Activated CD4-positive, alpha-beta T cell treated with anti-CD3 and anti-CD28 coated beads for 48 hours (primary cell): ENCODE measurements at places on chromosomes 5 and 9.

DNA sequence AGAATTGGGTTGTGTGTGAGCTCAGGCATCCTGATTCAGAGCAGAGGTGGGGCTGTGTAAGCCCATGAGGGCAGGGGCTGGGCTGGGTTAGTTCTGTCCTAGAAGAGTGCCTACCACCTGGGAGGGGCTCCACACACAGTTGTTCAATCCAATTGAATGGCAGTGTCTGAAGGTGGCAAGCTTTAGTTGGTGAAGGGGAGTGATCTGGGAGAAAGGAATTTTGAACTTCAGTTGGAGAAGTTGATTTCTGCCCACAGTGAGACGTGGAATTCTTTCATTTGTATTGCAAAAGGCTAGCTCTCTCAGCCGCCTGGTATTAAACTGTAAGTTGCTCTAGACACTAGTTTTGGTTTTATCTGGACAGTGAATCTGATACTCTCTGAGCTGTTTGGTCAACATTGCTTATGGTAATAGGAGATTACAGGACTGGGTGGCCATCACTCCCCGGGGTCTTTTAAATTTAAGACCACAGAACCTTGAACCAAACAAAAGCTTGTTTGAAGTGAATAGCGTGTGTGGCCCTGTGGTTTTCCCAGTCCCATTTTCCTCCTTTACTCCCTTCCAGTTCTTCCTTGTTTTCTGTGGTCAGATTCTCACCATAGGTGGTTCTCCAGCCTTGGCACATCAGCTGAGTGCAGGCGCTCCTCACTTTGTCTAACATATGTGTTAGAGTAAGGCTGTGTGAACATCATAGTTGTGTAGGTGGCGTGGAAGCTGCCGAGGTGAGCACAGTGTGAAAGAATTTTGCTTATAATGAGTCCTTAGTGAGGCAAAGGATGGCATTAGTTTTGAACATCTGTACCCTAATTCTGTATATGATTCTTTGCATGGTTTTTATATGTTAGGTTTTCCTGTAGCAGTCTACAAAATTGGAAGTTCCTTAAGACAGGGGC lies 78.0 kb downstream of the ARHGAP26 start:
- no peak for DNase-seq

- DNase-seq: no peak
These were observed 62.0 kb downstream of the S1PR3 start for GRCh38 chr9:89053301-89053700.

GRCh38 chr5:133147411-133147810 lies 95.6 kb downstream of the HSPA4 start:
- DNase-seq: no peak

- DNase-seq: no peak
These were observed 781 bp upstream of the MYOZ3 start for GRCh38 chr5:150660108-150660831.

GRCh38 chr5:321726-322251 lies 275 bp downstream of the AHRR start:
- no peak for DNase-seq

GRCh38 chr9:118503236-118503635 lies 799.0 kb downstream of the TLR4 start:
- DNase-seq: no peak

DNA sequence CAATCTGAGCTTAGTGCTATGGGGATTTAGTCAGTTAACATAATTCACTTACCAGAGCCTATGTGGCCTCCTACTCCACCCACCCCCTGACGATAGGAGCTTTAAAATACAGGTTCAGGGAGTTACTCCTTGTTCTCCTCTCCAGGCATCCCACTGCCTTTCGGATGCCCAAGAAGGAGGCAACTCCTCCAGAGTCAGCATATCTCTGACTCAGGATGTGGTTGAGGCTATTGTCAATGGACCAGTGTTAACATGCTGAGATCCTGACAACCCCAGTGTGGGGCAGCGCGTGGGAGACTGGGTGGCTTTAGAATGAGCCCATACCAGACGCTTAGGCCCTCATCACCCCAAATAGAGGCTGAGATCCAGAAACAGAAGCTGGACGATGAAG lies 27.4 kb downstream of the BICD2 start:
- no peak for DNase-seq

GRCh38 chr9:126232461-126232860 lies 94.2 kb upstream of the MVB12B start:
- no peak for DNase-seq

- DNase-seq: no peak
These were observed 76.6 kb downstream of the GOLM1 start for GRCh38 chr9:86022687-86023266.

DNA sequence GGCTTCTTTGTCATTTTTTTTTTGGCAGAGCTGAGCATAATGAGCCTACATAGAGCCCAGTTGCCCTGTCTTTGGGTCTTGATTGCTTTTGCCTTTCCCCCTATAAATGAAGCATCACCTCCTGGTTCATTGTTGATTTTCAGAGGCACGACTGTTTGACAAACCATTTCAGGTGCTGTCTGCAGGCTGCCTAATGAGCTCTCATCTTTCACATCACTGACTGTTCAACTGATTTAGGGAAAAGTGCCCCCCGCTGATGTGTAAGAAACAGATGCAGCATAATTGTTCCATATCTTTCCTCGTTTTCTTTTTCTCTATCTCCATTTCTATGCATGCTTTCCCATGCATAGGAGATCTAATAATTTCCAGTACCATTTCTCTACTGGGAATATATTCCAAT lies 338.6 kb downstream of the TMEM38B start:
- no peak for DNase-seq

DNA sequence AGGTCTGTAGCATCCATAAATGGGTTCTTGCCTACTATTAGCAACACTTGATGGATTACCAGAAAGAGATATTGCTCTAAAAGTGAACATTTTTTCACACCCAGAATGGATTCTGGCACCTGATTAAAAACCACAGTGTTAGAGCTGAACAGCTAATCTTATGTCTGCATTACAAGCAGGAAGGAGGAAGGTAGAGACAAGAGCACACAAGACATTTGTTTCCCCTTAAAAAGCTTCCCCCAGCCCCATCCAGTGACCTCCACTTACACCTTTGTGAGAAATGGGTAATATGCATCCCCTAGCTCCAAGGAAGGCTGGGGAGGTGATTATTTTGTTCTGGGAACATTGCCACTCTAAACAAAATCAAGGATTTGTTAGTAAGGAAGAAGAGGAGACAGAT lies 12.0 kb upstream of the TRIM36 start:
- DNase-seq: no peak

GRCh38 chr9:96136992-96137670 lies 164.8 kb downstream of the HSD17B3 start:
- DNase-seq: no peak

GRCh38 chr5:110063640-110064602 lies 374.2 kb downstream of the MAN2A1 start:
- DNase-seq: no peak

- peak; percentile 4 for DNase-seq
These were observed 442.4 kb upstream of the ZNF462 start for GRCh38 chr9:106420511-106420944.

DNA sequence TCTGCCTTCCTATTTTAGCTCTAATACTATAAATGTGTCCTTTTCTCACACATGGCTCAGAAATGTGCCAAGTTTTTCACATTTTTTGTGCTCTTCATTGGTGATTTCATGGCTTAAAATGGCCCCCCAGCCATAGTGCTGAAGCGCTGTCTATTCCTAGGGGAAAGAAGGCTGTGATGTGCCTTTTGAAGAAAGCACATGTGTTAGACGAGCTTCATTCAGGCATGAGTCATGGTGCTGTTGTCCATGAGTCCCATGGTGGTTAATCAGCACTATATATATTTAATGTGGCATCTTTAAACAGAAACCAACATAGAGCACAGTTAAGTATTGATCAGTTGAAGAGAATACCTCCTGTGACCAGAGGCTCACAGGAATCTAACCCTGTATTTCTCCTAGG lies 55.8 kb downstream of the PDE8B start:
- no peak for DNase-seq

DNA sequence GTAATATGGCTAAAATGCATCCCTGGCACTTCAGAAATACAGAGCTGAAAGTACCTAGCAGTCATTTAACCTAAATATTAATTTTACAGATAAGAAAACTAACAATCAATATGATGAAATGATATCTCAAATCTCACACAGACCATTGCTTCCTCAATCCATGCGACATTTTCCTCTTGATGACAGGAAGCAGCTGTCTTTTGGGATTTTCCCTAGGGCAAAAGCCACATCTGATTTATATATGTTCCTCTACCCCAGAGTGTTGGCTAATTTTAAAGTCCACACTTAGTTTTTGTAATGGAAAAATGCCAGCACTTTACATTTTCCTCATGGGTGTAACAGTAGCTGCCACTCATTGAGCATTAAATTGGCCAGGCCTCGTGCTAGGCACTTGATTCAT lies 47.7 kb upstream of the ITGA1 start:
- no peak for DNase-seq
